Central memory CD4-positive, alpha-beta T cell (primary cell): ENCODE measurements at places on chromosomes 7 and 10.

DNA sequence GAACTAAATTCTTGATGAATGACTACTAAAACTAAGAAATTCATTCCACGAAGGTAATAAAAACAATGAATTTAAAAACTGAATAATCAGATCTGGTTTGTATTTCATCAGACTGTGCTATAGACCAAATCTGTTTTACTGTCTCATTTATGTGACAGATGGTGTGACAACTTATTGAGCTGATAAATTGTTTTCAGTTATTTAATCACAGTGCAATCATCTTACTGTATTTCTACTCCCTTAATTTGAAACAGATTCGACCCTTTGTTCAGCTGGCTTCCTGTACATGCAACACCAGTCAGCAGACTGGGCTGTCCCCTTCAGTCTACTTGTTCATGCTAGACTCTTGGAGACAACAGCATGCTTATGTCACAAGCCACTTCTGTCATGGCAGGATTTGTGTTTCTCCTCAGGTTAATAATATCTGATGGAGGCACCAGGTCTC, 150.9 kb downstream of the MBL2 start:
- no peak for DNase-seq

DNA sequence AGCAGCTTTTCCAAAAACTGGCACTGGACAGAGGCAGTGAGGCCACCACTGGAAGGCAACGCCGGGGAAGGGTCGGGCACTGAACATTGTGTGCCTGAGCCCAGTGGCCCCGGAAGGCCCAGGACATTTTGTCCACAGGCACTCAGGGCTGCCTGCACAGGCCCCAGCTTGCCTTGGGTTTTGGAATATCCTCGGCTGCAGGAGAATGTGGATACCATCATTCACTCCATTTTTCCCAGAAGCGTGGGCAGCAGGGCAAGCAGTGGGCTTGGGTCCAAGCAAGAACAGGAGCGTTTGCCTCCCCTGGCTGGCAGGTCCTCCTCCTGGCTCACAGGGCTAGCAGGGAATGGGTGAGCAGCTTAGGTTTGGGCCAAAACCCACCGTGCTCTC, 147.4 kb downstream of the EBF3 start:
- no peak for DNase-seq

DNA sequence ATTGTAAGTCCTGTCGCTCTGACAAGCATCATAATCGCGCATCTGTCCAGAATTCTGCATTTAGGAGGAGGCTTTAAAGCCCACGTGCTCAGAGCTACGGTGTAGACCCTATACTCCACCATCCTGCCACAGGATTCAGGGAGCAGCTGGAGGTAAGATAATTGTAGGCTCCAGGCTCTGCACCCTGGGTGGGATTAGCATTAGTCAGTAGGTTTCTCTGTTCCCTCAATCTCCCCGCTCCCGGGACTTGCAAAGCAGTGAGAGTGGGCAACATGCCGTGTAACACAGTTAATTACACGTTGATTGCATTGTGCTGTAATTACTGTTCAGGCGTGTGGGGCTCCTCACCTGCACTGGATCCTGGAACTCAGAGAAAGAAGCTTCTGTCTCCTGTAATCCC, 89.3 kb upstream of the CUX1 start:
- DNase-seq: no peak

DNA sequence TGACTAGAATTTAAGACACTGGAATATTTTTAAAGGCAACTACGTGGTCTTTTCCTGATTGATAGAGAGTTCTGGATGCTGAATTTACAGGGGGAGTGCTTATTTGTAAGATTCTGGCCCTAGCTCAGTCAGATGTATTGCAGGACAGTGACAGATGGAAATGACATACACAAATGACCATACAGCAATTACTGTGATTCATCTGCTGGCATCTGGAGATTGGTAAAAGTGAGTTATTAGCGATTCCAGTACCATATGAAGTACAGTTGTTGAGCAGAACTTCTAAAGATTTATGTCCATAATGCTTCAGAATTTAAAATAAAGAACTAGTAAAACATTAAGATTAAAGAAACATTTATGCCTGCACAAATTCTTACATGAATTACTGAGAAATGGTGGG, 243.2 kb downstream of the CRPPA start:
- DNase-seq: no peak

DNA sequence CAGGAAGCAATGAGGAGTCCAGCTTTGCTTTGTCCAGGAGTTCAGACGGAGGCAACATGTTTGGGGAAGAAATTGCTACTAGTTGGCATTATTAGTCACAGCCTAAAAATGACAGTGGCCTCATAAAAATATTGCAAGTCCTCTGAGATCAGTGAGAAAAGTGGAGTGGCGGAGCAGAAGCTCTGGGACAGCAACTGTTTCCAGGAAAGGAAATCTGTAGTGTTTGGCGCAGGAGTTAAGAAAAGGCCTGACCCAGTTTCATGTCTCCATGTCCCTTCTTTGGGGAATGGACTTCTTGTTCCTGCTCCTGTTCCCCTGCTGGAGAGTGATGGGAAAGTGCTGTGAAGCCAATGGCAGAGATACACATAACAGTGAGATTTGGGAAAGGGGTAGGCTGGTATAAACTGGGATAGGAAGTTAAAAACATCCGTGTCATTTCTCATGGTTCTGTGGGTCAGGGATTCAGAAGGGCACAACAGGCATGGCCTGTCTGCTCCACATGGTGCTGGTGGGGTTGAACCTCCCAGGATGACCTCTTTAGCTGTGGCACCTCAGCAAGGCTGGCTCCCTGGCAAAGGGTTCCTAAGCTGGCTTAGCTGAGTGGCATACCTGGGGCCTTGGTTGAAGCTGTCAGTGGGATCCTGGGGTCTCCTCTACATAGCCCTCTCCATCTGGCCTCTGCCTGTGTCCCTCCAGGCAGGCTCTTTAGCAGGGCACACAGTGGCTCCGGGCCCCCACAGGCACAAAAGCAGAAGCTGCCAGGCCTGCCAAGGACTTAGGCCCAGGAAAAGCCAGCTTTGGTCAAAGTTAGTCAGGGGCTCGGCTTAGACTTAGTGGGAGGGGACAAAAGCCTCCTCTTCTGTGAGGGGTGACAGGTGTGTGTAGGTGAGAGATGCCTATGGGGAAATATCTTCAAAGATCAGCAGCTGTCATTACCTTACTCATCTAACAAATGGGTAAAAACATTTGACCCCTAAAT, 77.7 kb downstream of the WDFY4 start:
- no peak for DNase-seq

- no peak for DNase-seq
These were observed 42.8 kb upstream of the MTURN start for GRCh38 chr7:30091987-30092386.

DNA sequence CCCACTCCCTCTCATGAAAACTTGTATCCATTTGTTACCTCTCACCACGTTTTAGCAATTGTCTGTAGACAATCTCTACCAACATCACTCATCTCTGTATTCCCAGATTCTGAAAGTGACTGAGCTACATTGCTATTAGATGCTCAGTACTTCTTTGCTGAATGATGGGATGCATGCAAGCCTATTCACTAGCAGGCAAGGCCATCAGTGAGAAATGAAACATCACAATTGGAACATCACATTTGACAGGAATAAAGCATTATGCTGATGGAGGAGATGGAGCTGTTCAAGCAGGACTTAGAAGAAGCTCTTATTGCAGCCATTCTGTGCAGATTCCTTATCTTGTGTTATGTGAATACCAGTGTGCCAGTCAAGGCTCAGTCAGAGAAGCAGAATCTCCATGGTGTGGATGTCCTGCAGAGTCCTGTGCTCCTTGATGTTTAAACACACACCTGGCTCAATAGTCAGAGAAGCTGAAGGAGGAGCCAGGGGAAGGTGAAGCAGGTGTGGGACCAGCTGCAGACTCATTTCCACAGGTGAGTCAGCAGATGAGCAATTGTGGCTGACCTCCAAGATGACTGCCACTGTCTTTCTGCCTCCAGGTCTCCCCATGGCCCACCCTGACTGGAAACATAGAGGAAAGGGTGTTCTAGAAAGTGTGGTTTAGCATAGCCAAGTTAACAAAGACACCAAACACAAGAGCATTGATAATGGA, 965.5 kb downstream of the GRID1 start:
- no peak for DNase-seq

- no peak for DNase-seq
These were observed 736 bp downstream of the MINDY4 start for GRCh38 chr7:30771880-30772425.

- DNase-seq: no peak
These were observed 178.9 kb downstream of the BICC1 start for GRCh38 chr10:58691528-58691927.

- no peak for DNase-seq
These were observed 484.6 kb downstream of the GATA3 start for GRCh38 chr10:8539056-8539455.

- no peak for DNase-seq
These were observed 11.8 kb upstream of the MAP3K8 start for GRCh38 chr10:30422151-30422695.

DNA sequence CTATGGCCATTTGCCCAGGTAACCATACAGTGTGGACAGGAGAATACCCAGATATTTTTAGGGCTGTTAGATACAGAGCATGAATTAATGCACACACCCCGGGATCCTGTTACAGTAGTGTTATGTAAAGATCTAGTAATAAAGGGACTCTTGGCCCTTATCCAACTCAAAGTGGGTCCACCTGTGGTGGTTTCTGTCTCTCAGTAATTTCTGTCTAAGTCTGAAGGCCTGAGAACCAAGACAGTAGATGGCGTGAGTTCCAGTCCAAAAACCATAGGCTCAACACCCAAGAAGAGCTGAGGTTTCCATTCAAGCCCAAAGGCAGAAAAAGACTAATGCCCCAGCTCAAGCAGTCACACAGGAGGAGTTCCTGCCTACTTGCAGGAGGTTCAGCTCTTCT, 277.7 kb downstream of the ZEB1 start:
- no peak for DNase-seq

- DNase-seq: no peak
These were observed 328.9 kb upstream of the KCND2 start for GRCh38 chr7:119943942-119944600.

GRCh38 chr7:139656387-139656786, 121.4 kb downstream of the HIPK2 start:
- no peak for DNase-seq

DNA sequence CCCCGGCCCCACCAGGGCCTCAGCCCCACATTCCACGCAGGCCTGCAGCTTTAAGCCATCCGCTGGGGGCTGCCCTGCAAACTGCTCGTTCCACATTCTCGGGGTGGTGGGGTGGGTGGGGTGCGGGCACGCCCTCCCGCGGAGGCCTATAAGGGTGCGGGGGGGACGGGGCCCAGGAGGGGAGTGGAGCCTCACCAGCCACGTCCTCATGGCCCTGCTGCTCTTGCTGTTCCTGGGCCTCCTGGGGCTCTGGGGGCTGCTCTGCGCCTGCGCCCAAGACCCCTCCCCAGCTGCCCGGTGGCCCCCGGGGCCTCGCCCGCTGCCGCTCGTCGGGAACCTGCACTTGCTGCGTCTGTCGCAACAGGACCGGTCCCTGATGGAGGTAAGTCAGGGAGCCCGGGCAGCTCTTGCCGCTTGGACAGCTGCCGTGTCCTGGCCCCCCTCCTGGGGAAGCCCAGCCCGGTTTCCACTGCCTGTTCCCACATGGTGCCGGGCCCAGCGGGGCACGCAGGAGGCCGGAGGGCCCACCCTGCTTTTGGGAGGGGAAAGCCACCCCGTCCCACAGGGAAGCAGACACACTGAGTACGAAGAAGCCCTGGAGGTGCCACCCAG, at the start of gene CYP2W1:
CYP2W1 (plus strand) TSS at position 178 of the 612 bp plus-strand sequence; CDS start at position 209, 31 bp downstream.
- DNase-seq: no peak

- DNase-seq: no peak
These were observed 7.6 kb downstream of the TCF7L2 start for GRCh38 chr10:112957640-112958092.

DNA sequence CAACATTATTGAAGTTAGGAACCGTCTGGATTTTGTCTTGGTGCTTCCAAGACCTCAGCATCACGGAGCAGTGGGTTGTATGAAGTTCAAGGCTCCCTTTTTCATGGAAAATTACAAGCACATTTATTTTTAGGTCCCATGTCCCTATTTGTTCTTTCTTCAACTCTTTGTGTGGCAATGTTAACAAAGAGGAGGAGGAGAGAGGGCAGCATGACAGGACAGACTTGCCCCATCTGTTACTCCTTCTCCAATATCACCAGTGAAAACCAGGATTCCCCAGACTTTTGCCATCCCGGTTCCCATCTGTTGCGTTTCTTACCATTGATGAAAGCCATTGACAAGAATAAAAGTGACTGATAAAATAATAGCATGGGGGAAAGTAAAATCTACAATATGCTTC, 28.6 kb downstream of the EEPD1 start:
- no peak for DNase-seq

GRCh38 chr7:69596723-69597277, 1.5 kb upstream of the AUTS2 start:
- no peak for DNase-seq

DNA sequence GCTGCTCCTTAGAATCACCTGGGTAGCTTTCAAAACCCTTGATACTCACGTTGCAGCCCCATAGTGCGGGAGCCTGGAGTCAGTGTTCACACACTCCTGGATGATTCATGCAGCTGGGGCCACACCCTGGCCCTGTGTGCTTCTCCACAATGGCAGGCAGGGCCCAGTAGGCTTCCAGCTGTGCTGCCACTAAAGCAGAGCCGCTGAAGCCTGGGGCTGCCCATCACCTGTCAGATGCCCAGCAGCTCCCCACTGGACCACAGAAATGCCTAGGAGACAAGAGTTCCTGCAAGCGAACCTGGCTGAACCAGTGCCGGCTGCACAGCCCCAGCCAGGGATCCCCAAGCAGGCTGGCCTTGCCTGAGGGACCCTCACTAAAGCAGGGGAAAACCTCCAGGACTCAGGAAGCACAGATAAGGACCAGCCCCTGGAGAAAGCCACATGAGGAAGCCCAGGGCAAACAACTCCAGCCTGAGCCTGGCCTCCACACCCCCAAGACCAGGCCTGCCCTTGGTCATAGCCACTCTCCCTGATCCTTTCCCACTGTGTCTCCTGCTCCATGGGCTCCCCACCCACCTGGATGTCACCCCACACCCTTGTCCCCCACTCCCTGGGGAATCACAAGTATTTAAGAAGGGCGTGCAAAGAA, 111.9 kb downstream of the GRID1 start:
- no peak for DNase-seq

DNA sequence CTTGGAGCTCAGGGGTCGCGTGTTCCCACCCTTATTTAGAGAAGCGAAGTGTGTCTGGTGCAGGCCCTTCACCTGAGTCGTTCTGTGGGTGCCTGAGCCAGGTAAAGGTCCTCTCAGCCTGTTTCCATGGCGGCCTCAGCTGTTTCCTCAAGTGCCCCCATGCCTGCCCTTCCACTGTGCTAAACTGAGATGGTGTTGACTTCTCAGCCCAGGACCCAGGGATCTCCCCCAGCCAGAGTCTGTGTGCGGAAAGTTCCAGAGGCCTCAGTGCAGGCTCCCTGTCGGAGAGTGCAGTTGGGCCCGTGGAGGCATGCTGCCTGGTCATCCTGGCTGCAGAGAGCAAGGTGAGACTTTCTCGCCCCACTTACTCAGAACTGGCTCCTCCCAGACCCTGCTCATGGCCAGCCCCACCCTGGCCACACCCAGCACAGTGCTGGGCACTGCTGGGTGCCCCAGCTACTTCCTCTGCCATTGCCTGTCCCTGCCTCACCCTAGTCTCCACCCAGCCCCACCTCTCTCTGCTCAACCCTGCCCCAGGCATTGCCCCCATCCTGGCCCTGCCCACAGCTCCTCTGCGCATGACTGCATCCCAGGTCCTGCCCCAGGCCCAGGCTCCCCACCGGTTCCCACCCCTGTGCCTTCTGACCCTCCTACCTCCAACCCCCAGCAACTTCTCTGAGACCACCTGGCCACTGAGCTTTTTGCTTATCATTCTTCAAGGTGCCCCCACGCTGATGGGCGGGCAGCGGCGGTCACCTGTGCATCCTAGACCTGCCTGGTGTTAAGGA, 20.3 kb downstream of the NACAD start:
- no peak for DNase-seq
